MM.1S (cell line): ENCODE measurements at places on chromosomes 16 and 17.

- no peak for DNase-seq
Measured at GRCh38 chr16:84446596-84447392, 57.7 kb downstream of the MEAK7 start.

DNA sequence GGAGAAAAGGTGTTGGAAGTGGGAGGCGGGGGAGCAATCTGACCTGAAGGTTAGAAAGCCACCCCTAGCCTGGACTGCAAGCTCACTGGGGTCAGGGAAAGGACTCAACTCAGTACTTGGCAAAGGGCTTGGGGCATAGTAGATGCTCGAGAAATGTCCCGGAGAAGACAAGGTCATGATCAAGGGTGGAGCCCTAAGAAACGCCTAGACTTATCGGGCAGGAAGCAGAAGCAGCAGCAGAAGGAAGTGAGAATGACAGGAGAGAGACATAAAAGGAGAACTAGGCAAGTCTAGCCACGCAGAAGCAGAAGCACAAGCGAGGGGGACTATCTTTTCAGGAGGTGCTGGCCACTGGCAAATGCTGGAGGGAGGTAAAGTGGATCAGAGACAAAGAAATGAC lies 10.2 kb downstream of the COTL1 start:
- no peak for DNase-seq

DNA sequence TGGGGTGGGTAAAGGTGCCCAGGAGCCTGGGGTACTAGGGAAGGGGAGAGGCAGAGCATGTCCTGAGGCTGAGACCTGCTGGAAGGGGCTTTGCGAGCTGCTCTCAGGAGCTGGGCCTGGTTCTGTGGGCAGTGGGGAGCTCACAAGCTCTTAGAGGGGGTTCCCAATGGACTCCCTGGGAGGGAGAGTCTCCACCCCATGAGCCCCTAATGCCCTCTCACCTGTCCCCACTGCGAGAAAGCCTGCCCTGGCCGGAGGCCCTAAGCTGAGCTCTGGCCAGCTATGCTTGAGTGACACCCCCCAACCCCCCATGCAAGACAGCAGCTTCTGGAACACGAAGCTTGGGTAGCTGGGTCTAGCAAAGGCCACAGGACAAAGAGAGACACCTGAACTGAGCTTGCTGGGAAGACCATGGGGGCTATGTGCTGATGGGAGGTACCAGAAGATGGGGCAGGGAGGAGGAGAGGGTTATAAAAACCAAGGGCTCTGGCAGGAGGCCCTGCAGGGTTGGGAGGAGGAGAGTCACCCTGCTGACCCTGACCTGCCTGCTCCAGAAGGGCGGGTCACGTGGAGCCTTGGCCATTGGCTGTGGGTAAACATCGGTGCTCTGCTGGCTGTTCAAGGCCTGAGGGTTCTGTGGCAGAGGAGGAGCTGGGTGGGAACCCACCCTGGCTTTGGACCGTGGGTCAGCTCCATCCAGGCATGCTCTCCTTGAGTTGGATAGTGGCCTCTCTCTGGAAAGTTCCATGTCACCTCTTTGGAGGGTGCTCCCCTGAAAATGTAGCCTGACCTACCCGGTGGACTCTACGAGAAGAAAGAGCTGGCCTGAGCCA lies 106.7 kb downstream of the RAB11FIP4 start:
- no peak for DNase-seq

DNA sequence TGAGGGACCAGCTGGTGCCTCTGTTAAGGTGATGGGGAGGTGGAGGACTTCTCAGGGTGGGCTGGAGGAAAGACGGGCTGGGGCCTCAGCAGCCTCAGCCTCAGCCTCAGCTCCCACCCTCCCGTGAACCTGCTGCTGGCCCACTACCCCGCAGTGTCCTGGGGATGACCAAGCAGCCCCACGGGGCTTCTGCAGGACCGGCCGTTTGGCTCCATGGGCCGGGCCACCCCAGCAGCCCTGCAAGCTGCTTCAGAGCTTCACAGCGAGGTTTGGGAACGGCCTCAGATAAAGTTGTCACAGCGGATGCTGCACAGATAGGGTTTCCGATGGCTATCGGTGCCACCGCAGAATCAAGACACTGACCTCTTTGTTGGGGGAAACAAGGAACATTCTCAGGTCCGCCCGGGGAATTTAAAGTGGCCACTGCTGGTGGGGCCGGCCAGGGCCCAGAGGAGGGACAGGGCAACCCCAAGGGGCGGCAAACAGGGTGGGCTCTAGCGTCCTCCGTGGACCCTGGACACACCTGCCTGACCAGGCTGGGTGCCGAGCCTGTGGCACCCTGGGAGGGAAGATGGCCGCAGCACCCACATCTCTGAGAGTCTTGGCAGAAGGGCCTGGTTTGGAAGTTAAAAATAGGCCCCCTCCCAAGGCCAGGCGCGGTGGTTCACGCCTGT lies 47.8 kb upstream of the ZC3H18 start:
- no peak for DNase-seq

GRCh38 chr16:89054261-89054661 lies 39.4 kb upstream of the ACSF3 start:
- DNase-seq, result no peak

GRCh38 chr17:40139566-40140058 lies 725 bp upstream of the CASC3 start:
- no peak for DNase-seq

- DNase-seq, result no peak
Measured at GRCh38 chr17:4548061-4548461, 7.1 kb downstream of the MYBBP1A start.

- DNase-seq, result no peak
Measured at GRCh38 chr17:33463887-33464286, 170.8 kb upstream of the ASIC2 start.

DNA sequence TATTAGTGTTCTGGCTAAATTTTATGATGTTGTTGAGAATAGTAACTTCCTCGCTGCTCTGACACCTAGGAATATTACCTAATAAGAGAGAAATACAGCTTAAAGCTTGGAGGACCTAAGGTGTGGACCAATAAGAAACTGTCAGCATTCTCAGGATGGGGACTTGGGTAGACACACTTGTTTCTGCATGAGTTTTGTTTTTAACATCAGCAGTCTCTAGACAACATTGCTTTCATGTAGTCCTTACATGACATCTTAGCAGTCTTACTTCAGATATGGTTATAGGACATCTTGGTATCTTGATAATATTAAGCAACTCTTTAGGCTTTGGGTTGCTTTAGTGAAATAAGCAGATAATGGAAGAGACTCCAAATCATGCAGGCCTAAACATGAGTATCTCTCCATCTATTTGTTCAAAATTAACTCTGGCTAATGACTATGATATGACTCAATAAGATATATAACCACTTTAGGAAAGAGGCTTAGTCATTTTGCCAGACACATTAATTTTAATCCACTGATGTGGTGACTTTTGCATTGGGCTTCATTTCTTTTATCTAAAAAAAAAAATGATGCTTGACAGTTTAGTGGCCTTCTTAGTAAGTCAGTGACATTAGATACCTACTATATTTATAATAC lies 84.5 kb downstream of the WNT3 start:
- DNase-seq, result no peak

GRCh38 chr16:66245072-66245471 lies 121.4 kb upstream of the CDH5 start:
- no peak for DNase-seq

GRCh38 chr16:81500833-81501521 lies 56.4 kb downstream of the CMIP start:
- DNase-seq, result no peak

DNA sequence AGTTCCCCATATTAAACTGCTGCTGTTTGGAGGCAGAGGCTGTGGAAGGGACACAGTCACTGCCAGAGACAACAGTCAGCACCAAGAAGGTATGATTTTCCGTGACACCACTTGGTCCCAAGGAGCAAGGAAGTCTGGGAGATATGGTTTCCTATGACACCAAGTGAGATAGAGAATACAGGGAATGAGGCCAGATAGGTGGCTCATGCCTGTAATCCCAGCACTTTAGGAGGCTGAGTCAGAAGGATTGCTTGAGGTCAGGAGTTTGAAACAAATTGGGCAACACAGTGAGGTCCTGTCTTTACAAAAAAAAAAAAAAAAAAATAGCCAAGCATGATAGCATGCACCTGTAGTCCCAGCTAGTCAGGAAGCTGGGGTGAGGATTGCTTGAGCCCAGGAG lies 90.8 kb downstream of the ABCC12 start:
- DNase-seq, result no peak

- no peak for DNase-seq
Measured at GRCh38 chr17:75634754-75635609, 1.7 kb downstream of the SMIM5 start.

DNA sequence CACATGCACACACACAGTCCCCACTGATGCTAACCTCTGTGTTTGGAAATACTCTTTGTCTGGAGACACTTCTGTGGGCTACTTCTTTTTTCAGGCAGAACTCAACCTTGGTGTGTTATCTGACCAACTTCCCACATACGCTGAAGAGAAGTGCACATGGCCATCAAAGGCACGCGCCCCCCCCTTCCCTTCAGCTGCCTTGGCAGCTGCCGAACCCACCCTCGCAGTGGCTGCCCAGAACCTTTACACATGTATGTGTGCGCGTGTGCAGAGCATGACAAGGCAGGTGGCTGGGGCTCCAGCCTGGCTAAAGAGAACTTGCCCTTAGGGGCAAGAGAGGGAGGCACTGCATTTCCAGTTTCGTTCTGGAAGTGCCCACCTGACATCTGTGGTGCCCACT lies 3.9 kb downstream of the RAPGEFL1 start:
- DNase-seq, result no peak

DNA sequence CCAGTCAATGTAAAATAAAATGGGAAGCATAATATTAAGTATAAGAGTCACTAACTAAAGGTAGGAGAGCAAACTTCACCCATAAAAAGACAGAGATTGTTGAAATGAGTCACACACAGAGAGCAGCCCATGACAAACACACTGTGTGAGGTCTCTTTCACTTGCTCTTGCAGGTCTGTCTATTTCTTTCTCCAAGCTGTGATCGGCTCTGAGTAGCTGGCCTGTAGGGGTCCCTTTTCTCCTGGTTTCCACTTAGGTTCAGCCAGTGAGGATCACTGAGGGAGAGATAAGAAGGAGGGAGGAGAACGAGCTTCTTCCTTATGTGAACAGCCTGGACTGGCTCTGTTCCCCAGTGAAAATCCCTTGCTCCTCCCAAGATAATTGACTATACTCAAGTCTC lies 133.7 kb upstream of the HS3ST3A1 start:
- DNase-seq, result no peak

- peak; percentile 23 for DNase-seq
Measured at GRCh38 chr17:75516619-75517296, 430 bp downstream of the TSEN54 start.

- DNase-seq, result no peak
Measured at GRCh38 chr16:4487955-4488498, 11.8 kb downstream of the HMOX2 start.

GRCh38 chr16:66544016-66544757 lies 5.7 kb downstream of the TK2 start:
- no peak for DNase-seq

- DNase-seq, result peak; percentile 95
Measured at GRCh38 chr16:8868416-8869211, at the start of gene CARHSP1. Gene CARHSP1 (minus strand): TSS chr16:8869006. CDS start chr16:8859328, 9,678 bp downstream.

- peak; percentile 65 for DNase-seq
Measured at GRCh38 chr17:17890773-17891759, 54.3 kb upstream of the SREBF1 start.
